Renal cortical epithelial cell (primary cell): ENCODE measurements at places on chromosomes 13 and 19.

GRCh38 chr13:25692099-25692498 is 320.3 kb downstream of the ATP8A2 start:
- no peak for DNase-seq

DNA sequence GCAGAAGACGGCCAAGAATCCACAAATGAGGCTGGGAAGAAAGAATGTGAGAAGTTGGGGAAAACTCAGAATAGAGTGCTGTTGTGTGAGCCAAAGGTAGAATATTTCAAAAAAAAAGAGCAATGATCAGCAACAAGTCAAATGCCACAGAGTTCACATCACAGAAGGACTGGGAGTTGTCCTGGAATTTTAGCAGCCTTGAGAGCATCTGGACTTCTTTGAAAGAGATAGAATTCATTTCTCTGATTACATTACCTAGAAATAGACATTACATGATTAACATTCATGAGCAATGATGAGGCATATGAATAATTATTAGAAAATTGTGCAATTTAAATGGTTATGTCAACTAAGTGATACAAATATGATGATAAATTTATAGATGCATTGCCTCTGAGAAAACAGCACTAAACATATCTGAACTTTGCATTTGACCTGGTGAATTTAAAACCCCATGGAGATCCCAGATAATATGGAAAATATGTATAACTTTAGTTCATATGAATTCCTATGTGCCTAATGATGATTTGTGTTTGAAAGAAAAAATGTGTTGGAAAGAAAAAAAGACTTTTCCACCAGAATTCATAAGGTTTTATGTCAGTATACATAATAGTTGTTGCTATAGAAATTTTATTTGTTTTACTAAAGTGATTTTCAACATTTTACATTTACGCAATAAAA is 186.2 kb downstream of the POSTN start:
- no peak for DNase-seq

GRCh38 chr13:74570834-74571233 is 436.6 kb upstream of the KLF12 start:
- DNase-seq: no peak

GRCh38 chr13:72782717-72783116 is 784 bp downstream of the PIBF1 start:
- DNase-seq: no peak

GRCh38 chr13:81713201-81713600 is 1372.3 kb upstream of the SPRY2 start:
- DNase-seq: no peak

DNA sequence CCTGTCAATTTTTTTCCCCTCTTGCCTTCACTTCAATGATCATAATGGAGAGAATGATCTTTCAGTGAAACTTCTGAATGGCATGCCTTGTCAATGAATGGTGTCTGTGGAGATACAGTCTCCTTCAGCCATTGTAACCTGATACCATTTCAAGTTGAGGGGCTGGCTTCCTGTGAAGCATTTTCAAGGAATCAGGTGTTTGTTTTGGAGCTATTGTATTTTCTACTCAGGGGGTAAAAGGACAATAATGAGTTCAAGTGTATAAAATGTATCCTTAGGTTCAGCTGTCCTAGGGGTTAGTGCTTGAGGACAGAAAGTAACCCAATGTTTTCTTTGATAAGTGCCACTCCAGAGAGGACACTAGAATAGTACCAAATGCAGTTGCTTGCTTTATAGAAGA is 23.8 kb upstream of the CBY2 start:
- DNase-seq: peak; percentile 34

DNA sequence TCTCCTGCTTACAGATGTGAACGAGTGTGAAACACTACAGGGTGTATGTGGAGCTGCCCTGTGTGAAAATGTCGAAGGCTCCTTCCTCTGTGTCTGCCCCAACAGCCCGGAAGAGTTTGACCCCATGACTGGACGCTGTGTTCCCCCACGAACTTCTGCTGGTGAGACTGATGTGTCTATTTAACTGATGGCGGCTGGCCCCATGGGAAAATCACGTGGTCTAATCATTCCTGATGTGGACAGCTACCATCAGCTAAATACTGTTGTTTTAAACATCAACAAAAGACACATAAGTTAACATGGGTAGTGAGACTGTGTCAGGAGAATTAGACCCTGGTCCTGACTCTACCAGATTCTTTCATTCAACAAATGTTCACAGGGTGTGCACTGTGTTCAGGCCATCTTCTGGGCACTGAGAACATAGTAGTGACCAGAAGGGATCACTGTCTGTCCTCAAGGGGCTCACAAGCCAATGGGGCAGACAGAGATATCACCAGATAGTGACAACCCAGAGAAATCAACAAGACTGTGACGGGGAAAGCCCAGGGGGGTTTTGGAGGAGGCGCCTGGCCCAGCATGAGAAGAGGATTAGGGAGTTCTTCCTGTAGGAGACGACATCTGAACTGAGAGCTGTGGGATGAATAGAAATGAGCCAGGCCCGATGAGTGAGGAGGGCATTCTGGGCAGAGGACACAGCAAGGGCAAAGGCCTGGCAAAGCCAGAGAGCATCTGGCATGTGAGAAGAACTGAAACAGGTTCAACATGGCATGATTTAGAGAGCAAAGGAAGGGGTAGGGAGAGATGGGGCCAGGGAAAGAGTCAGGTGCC is 18.4 kb downstream of the LTBP4 start:
- DNase-seq: no peak

DNA sequence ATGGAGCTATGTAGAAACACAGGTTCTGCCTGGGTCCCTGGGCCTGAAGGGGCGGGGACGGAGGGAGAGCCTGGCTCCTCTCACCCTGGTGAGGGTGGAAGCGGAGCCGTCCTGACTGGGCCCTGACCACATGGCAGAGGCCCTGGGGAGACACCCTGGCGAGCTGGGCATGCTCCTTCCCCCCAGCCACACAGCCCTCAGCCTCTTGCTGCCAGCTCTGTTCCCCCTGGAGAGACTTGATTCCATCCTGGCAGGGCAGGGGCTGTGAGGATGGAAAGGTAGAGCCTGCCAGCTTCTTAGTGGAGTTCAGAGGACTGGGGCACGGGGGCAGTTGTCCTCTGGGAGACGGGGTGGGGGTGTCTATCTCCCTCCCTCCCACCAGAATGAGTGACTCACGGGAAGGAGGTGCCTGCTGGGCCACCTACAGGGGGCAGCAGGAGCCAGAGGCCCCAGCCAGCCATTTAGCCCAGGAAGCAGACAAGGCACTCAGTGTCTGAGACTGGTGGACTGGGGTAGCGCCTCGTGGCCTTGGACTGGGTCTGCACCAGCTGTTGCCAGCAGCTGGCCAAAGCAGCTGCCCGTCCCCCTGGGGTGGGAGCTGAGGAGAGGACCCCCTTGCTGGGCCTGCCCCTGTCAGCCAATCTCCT is 22.8 kb upstream of the RNF17 start:
- DNase-seq: no peak

GRCh38 chr19:7982651-7983099 is 22.8 kb downstream of the ELAVL1 start:
- DNase-seq: no peak

GRCh38 chr19:8576273-8576993 is 809 bp downstream of the MYO1F start:
- DNase-seq: no peak
